ENCODE measurements at places on chromosomes 7 and 10. TPM values are rescaled to one million over a fixed set of nuclear protein-coding genes. Genes with fewer than 3 reads are reported as not detected.

The GATA3 gene
- total RNA-seq = 1.5 TPM

The DOCK4 gene
- 26.1 TPM for total RNA-seq

The GCK gene
- total RNA-seq = 0.95 TPM

The GPR37 gene
- total RNA-seq = 3.7 TPM

The CTAGE6 gene
- 0.60 TPM for total RNA-seq

DNA sequence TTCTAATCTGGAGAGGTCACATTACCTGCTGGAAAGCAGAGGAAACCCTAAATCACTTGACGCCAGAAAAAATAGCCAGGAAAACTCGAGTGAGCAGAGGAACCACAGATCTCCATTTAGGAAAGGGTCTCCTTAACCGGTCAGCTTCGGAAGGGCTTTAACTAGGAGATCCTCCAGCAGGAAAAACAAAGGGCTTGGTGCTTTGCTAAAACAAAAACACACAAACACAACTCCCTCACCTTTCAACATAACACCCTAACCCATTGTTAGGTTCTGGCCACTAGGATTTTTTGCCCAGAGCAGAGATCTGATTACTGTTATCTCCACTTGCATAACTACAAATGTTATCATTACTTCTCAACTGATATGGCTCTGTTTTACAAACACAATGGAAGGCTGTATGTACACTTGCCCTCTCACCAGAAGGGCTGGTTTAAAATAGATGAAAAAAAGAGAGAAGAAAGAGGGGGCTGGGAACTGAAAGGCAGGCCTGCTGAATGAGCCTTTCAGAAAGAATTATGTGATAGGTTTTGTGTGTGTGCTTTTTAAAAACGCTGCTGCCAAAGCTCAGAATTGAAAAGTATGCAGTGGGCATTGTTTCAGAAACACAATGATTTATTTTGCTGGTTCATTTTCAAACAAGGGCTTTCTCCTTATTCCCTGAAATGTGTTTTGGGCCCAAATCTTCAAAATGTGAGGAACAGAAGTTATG lies 161.5 kb downstream of the FGFR2 start:
- DNase-seq = no peak

DNA sequence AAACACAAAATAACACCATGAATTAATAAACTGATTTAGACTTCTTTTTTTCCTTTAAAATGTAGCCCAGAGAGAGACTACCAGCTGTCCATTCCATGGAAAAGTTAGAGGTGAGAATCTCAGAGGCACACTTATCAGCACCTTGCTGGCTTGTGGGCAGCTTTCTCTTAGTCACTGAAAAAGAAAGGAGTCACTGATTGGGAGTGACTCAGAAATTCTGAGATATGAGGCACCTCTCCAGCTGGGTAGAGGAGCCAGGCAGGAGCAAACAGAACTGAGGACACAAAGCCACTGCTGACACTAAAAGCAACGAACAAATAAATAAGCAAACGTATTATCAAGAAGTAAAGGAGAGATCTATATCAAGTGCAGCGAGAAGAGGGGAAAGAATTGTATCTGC lies 310.6 kb downstream of the PARD3 start:
- DNase-seq = no peak

GRCh38 chr10:26488344-26488743 lies 50.2 kb downstream of the APBB1IP start:
- DNase-seq = no peak

DNA sequence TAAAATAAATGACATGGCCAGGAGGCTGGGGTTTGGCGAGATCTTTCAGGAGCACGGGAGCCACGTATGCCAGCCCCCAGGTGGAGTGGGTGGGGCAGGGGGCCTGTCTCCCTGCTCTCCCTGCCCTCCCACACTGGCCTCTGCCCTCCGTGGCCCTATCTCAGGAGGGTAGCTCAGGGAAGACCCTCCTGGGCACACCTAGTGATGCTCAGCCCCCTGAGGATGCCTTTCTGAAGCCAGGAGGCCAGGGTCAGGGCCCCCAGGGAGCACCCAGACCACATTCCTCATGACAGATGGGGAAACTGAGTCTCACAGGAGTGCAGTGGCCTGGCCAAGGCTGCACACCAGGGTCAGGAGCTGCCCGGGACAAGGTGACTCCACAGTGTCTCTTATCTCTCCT lies 223.4 kb downstream of the ELFN1 start:
- no peak for DNase-seq

DNA sequence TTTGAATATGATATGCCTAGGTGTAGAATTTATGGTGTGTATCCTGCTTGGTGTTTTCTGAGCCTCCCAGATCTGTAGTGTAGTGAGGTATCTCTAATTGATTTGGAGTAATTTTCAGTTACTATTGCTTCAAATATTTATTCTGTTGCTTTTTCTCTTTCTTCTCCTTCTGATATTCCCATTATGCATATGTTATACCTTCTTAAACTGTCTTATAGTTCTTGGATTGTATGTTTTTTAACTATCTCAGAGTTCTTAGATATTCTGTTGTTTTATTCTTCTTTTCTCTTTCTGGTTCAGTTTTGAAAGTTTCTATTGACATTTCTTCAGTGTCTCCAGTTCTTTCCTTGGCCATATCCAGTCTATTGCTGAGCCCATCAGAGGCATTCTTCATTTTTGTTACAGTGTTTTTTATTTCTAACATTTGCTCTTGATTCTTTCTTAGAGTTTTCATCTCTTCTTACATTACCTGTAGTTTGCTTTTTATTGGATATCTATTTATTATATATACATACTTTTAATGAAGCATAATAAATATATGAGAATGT lies 205.4 kb upstream of the LRGUK start:
- DNase-seq = no peak

DNA sequence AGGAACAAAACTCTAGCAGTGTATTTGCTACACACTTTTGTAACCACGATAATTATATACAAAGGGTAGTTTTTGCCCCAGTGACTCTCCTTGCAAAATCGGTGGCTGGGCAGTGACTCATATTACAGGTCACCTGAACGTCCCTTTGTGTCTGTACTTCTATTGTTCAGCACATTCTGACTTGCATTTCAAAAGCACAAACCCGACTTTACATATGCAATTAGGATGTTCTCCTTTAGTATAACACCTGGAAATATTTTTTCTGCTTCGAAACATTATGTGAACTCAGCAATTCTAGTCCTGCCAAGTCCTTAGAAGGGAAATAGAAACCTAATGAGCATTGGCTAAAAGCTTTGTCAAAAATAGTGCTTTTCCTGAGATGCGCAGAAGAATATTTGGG lies 6.0 kb downstream of the PRR15 start:
- DNase-seq = no peak

- DNase-seq = no peak
Observed at GRCh38 chr7:31020161-31020560, 31.9 kb upstream of the ADCYAP1R1 start.

Measured in mucosa of gallbladder (tissue), 1 donor.